HepG2 (cell line): ENCODE measurements at places on chromosomes 12 and 14. TPM values are rescaled to one million over a fixed set of nuclear protein-coding genes. Genes with fewer than 3 reads are reported as not detected.

DNA sequence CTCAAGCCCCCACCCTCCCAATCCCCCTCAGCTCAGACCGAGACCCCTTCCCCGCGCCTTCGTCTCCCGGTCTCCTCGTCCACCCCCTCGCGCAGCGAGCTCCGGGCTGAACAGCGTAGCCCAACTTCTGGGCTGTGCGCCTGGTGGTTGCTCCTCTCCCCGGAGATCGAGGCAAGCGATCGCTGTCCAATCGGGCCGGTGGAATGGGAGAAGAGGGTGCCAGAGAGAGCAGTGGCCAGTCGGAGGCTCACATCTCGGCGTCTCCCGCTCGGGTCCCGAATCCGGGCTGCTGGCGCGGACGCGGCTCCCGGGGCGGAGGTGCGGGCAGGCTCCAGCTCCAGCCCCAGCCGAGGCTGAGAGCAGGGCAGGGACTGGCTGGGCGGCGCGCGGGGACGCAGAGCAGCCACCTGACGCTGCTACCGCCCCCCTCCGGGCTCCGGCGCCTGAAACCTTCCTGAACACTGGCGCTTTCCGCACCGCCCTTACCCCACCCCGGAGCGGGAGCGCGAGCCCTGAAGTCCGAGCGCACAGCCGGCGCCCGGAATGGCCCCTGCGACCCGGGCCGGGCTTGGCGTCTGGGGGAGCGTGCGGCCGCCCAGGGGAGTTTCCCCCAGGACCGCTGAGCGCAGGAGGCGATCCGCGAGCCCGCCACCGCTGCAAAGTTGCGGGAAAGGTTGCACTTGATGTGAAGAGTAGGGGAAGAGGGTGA lies 508 bp upstream of the KCNH5 start:
- peak; percentile 12 for DNase-seq
- peaks cover 17% of the 10 kb centered on the region for H3K4me1 ChIP-seq
- H3K27ac ChIP-seq: no peak overlapping the region
- no peaks in the 10 kb centered on the region for H3K36me3 ChIP-seq
- H3K4me3 ChIP-seq: peak overlapping the region; percentile 26; the same call in 1 of the 2 replicates

- H3K4me3 ChIP-seq: peak overlapping the region; percentile 19; the same call in 1 of the 2 replicates
- peaks cover 74% of the 10 kb centered on the region for H3K4me1 ChIP-seq
- DNase-seq: peak; percentile 97
- H3K27ac ChIP-seq: peak overlapping the region; percentile 96
These were observed 43.0 kb downstream of the PPM1H start for GRCh38 chr12:62891805-62892549.

DNA sequence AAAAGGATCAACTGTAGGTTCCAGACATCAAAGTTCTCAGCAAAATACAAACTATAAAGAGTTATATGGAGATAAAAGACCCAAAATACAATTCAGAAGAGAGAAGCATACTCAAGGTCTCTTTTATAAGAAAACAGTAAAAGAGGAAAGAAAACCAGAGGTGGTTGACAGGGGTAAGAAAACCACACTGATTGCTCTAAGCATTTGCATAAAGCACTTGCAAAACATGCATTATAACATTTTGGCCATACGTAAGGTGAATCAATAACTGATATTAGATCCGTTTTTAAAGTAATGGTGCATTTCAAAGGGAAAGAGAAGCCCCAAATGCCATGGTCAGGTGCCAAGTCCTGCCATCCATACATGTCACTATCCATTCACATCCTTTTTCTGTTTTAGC lies 5.9 kb downstream of the DDHD1 start:
- H3K4me3 ChIP-seq: no peak overlapping the region
- no peaks in the 10 kb centered on the region for H3K36me3 ChIP-seq
- no peak overlapping the region for H3K27ac ChIP-seq
- H3K27me3 ChIP-seq: no peaks in the 10 kb centered on the region
- H3K4me1 ChIP-seq: peaks cover 59% of the 10 kb centered on the region
- DNase-seq: no peak

GRCh38 chr12:118958520-118958919 lies 22.8 kb upstream of the SRRM4 start:
- no peak for DNase-seq
- H3K27ac ChIP-seq: no peak overlapping the region
- H3K36me3 ChIP-seq: no peaks in the 10 kb centered on the region

DNA sequence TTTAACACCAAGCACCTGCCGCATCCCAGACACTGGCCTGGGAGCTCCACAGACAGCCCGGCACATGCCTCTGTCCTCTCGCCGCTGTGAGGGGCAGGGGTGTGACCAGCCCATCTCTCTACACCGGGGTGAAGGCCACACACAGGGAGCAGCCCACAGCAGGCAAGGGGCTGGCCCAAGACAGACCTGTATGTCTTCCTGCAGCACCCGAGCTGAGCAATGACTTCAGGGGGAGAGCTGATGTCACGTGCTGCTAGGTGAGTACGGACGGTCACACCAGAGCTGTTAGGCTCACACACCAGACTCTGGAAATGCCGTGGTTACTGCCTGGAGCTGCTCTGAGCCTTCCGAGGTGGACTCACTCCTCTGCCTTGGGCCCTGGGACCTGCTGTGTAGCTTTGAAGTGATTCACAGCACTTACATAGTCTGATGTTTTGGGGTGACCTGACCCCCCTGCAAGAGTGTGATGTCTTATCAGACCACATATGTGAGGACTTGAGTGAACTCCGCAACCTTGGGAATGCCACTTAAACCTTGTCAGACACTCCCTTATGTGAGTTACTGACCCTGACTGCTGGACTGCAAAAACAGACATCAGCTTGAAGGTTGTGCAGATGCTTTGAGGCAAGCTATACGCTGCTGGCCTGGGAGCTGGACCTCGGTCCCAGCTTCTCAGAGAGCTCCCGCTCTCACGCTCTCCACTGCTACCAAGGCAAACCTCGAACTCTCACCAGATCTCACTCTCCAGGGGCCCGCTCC lies 1.8 kb downstream of the XRCC3 start:
- H3K4me1 ChIP-seq: peaks cover 36% of the 10 kb centered on the region
- peak overlapping the region; percentile 34 for H3K27ac ChIP-seq
- no peak overlapping the region for H3K4me3 ChIP-seq
- H3K36me3 ChIP-seq: peaks cover 12% of the 10 kb centered on the region; the same call in 1 of the 3 replicates

Gene RAB15
- total RNA-seq: 17.2 and 18.5 TPM in 2 replicates

Gene SDR9C7
- total RNA-seq: not detected in 2 replicates

Gene ADAM21
- total RNA-seq: 0.07 TPM in 1 of 2 replicates, not detected in the other
